Fibroblast of the conjunctiva (primary cell): ENCODE measurements at places on chromosomes 7 and 10.

GRCh38 chr10:23994459-23995046 lies 214.4 kb upstream of the KIAA1217 start:
- DNase-seq = peak; percentile 40

- no peak for DNase-seq
Observed at GRCh38 chr10:3524086-3524960, 260.7 kb downstream of the KLF6 start.

DNA sequence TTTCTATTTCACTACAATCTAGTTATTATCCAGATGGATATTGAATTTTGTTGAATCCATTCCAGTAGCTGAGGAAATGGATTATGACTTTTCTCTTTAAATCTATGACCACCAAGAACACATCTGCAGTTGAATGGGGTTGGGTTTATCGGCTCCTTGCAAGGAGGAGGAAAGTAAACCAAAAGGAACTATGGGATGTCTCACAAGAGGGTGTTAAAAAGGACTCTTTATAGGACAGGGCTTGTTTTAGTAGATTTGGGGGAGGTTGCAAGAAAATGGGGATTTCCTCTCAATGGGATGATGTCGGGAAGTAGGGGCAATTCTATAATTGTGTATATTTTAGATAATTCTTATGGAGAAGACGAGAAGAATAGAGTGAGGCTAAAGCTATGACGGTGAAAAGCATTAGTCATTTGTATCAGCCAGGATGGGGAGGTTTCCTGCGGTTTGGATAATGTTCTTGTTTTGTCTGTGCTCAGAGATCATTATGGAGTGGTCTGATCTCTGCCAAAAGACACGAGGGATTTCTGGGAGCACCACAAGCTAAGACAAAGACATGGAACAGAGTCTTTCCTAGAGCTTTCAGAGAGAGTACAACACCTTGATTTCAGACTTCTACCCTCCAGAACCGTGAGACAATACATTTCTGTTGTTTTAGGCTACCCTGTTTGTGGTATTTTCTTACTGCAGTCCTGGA lies 5.3 kb upstream of the LRRC61 start:
- no peak for DNase-seq

DNA sequence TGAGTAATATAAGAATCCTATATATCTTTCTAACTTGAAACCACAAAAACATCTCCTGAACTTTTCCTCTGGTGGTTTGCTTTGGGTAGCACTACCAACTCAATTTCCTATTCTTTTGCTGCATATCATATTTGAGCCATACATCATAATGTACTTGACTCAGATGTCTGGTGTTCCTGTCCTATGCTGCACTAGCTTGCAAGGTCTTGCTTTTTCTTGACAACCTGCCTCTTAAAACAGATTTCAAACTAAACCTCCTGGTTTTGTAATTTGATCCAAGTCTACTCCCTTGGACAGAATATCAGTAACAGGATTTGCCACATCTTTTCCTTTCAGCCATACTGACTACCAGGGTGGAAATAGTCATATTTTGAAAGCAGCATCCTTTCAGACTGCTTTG lies 520.3 kb upstream of the LRRTM3 start:
- no peak for DNase-seq

DNA sequence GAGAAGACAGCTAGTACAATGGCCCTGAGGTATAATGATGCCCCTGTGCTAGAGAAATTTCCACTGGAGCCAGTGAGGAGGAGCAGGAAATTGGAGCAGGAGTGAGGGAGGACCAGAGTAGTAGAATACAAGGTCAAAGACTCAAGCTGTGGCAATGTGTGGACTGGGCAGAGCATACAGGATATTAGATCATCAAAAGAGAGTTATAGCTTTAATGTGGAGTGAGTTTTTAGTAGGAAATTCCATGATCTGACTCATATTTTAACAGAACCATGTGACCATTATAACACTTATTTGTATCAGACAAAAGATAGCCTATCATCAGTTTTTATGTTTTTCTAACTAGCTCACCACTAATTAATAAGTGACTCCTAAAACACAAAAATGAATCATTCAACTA lies 154.1 kb downstream of the DGKB start:
- peak; percentile 29 for DNase-seq

GRCh38 chr7:5005066-5005465 lies 40.6 kb upstream of the RBAK start:
- DNase-seq = no peak

DNA sequence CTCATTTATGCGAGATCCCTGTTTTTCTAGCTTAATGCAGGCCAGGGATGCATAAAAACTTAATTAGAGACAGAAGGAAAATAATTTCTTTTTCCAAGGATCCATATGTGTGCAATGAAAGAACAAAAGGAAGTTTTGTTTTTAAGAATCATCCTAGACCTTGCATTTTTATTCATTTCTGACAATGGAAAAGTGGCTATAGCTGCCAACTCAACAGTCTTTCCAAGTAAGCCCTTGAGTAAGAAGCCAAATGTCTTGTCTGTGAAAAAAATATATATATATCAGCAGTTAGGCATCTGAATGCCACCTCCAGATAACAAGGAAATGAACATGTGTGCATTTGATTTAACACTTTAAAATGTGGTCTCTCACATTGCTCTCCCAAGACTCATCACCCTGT lies 1397.6 kb downstream of the GATA3 start:
- no peak for DNase-seq

DNA sequence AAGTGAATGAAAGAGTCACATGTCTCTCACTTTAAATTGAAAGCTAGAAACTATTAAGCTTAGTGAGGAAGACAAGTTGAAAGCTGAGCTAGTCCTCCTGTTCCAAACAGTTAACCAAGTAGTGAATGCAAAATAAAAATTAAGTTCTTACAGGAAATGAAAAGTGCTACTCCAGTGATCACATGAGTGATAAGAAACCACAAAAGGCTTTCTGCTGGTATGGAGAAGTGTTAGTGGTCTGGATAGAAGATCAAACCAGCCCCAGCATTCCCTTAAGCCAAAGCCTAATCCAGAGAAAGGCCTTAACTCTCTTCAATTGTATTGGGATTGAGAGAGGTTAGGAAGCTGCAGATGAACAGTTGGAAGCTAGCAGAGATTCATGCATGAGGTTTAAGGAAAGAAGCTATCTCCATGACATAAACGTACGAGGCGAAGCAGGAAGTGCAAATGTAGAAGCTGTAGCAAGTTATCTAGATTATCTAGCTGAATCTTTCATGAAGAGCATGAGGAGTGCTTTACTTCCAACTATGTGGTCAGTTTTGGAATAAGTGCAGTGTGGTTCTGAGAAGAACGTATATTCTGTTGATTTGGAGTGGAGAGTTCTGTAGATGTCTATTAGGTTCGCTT lies 261.6 kb downstream of the MDFIC start:
- no peak for DNase-seq

DNA sequence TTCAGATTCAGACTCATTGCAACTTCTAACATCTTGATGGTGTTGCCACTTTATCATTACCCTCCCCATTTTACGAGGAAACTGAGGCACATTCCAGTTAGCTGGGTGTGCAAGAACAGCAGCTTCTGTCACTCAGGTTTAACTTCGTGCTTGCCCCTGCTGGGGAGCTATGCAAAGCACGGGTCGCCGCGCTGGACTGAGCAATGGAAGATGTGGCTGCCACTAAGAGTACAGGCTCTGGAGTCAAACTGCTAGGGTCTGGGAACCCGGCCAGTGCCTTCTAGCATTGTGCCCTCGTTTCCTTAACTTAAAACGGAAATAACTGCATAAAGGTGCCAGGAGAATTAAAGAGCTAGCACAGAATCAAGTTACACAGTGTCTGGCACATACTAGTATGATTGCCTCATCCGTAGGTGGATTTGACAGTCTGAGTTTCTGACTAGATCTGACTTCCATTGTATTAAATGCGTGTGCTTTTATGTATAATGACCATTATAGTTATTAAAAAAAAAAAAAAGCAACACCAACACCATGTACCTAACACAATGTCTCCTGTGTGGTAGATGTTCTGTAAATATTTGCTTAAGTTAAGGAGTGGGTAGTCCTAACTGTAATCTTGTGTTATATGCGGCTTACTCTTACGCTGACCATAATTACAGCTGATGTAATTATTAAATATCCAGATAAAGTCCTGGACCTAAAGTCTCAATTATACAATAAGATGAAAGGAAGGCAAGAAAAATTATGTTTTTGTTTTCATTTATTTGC lies 842 bp downstream of the ZNF22 start:
- peak; percentile 51 for DNase-seq

- DNase-seq = no peak
Observed at GRCh38 chr10:11097686-11098085, 80.0 kb downstream of the CELF2 start.

DNA sequence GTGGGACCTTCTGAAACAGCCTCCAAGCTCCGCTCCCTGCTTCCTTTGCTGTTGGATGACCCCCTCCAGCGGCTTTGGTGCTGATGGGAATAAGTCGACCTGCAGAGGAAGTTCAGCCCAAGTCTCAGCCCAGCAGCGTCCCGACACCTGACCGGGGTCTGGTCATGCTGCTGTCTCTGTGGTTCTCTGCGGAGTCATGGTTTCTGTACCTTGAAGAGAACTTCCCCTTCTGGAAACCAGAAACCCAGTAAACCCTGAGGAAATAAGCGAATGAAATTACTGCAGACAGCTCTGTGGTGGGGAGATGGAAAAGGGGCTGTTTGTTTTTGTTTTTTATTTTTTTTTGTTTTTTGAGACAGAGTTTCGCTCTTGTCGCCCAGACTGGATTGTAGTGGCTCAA lies 18.3 kb upstream of the ZNF12 start:
- no peak for DNase-seq

DNA sequence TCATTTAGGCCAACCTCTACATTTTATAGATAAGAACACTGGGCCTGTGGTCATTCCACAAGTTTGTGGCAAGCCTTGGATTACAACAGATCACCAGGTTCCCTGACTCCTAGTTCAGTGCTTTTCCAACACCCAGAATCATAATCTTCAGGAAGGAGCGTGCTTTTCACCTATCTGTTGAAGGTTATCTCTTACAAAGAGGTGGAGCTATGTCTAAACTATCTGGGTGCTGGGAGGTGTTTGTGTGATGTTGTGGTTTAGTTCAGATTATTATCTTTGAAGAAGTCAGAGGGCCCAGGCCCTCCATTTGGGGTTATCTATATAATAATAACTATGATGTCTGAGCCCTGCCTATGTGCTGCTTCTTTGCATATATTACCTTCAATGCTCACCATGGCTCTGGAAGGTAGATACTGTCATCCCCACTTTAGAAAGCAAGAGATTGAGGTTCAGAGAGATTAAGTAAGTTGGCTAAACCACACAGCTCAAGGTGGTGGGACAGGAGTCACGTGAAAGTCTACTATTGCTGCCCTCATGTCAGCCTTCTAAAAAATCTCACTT lies 24.0 kb downstream of the IL2RA start:
- no peak for DNase-seq

DNA sequence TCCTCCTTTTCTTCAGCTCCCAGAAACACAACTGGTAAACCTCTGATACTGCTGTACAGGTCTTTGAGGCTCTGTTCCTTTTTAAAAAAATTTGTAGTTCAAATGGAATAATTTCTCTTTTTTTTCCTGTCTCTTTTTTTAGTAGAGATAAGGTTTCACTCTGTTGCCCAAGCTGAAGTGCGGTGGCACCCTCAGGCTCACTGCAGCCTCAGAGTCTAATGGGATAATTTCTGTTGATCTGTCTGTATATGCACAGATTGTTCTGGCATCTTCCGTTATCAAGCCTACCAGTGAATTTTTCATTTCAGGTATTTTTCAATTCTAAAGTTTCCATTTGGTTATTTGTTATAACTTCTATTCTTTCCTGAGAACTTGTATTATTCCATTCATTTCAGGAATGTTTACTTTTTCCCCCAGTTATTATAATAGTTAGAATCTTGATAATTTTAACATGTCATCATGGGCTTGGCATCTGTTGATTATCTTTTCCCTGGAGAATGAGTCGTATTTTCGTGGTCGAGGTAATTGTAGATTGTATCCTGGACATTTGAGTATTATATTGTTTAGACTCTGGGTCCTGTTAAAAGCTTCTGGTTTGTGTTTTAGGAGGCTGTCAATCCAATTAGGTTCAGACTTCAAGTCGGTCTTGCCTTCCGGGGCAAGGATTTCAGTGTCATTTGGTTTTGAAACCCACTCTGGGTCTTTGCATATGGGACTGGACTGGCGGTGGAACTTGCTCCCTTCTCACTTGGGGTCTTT lies 24.5 kb downstream of the CRCP start:
- no peak for DNase-seq

- DNase-seq = no peak
Observed at GRCh38 chr7:104934665-104935064, 79.3 kb upstream of the KMT2E start.

DNA sequence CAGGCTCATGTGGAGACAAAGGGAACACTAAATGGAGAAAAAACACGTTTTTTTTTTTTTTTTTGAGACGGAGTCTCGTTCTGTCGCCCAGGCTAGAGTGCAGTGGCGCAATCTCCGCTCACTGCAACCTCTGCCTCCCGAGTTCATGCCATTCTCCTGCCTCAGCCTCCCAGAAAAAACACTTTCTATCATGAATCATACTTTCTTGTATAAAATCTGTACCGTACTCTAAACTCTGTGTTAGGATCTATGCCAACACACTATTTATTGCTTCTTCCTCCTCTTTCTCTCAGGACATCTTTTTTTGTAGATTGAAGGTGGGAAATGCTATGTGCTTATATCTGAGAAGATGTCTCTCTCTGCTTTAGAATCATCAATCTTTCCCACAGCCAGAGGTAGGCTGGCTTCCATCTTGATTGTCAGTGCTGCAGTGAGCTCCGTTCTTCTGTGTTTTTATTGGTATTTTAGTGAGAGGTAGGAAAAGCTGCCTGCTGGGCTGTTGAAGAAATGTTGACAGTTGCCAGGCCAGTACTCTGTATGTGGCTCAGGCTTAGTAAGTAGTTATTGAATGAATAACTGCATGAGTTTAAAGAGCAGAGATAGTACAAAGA lies 101.1 kb downstream of the GPR85 start:
- peak; percentile 12 for DNase-seq

DNA sequence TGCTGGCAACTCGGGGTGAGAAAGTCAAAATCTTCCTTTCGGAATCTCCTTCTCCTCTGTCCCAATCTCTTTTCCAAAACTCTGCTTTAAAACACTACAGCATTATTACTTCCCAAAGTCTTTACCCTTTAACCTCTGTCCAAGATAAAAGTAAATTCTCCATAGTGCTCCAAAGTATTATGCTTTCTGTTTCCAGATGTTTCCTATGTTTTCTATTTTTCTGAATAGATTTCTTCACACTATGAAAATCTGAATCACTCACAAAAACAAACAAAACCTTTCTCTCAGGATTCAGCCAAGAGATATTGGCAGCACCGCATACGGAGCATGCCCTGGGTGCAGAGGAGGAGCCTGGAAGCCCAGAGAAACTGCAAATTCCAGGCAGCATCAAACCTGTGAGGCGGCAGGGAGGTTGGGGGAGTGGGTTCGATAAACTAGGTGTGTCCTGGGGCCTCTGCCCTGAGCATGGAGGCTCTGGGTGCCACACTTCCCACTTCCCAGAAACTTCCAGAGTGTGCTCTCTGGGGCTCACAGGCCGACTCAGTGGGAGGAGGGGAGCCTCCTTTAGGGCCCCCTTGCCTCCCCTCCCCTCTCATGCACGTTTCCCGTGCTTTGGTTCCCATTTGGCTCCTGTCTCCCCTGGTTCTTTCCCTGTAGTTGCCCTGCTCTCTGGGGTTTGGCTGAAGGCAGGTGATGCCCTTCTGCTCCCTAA lies 35.6 kb downstream of the VIPR2 start:
- DNase-seq = no peak
